Retinal pigment epithelial cell (primary cell): ENCODE measurements at places on chromosomes 5 and 9.

- no peak for DNase-seq
Observed at GRCh38 chr9:129254566-129255287, 76.7 kb upstream of the IER5L start.

GRCh38 chr5:169886033-169886432, 94.3 kb downstream of the INSYN2B start:
- no peak for DNase-seq

GRCh38 chr9:5500441-5501235, 9.7 kb upstream of the PDCD1LG2 start:
- no peak for DNase-seq

GRCh38 chr9:15642369-15642962, 89.6 kb downstream of the CCDC171 start:
- peak; percentile 0 for DNase-seq

GRCh38 chr5:133319905-133320520, 268.2 kb downstream of the HSPA4 start:
- no peak for DNase-seq

GRCh38 chr5:40442346-40442745, 237.4 kb upstream of the PTGER4 start:
- DNase-seq = peak; percentile 15
